ENCODE measurements at places on chromosomes 2 and 18.

- DNase-seq = no peak
Observed at GRCh38 chr2:217736776-217737550, 265.8 kb downstream of the TNS1 start.

DNA sequence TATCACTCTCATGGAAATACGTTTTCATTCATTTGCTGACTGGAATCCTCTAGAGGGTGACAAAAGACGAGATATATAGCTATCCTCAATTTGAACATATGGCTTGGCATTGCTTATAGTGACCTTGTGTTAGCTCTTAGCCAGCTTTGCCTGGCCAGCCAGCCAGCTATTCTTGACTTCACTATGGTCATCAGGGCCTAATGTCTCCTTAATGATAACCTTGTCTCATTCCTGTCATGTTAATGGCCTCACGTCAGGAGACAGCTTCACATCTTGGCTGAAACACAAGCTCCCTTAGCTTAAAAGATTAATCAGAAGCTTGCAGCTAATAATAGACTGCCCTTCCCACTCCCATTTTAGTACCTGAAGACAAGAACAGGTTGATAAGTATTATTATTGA lies 1517.5 kb upstream of the PIK3C3 start:
- no peak for DNase-seq

- DNase-seq = no peak
Observed at GRCh38 chr18:79317703-79318102, 78.0 kb upstream of the NFATC1 start.

DNA sequence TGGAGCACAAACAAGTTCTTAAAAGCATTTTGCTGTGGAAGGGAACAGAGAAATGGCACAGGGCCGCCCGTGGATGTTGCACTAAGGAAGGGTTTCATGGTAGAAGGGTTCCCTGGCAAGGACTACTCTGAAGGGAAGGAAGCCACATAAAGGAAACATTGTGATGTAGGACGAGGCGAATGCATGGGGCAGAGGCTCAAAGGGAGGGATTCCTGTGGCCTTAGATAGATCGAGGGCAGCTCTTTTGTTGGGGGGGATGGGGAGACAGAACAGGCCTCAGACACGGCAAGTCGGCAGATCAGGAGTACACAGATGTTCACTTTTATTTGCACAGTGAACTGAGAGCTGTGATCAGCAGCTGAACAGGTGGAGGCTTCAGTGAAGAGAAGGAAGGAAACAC lies 205.4 kb downstream of the SNTG2 start:
- DNase-seq = no peak

DNA sequence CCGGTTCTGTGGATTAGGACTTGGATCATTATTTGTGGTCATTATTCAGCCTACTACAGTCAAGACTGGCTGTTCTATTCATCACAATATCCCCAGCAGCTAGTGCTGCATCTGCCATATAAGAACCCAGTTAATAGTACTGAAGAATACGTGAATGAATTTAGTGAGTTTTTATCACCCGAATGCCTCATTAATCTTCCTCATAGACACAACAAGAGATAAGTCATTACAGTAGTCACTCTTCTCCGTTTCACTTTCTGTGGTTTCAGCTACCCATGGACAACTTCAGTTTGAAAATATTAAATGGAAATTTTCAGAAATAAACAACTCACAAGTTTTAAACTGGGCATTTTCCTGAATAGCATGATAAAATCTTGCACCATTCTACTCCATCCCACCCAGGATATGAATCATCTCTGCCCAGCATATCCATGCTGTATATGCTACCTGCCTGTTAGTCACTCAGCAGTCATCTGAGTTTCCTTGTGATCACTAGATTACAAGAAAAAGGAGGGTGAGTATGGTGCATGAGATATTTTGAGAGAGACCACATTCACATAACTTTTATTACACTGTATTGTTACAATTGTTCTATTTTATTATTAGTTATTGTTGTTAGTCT lies 363.7 kb upstream of the CHAC2 start:
- DNase-seq = no peak

DNA sequence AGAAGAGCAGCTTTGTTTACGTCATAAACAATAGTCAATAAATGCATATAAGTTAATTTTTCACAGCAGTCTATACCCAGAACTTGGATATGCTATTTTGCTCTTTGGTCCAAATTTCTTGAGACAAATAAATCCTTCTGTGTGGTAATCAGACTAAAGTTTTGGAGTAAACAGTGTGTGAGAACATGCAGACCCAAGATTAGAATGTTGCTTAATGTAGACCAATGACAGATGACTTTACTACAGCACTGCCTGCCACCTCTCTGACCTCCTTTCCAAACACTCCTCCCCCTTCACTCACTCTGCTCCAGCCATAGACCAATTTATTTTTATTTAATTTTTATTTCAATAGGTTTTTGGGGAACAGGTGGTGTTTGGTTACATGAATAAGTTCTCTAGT lies 115.3 kb upstream of the TANK start:
- DNase-seq = no peak

GRCh38 chr2:239832490-239833268 lies 192.5 kb downstream of the NDUFA10 start:
- no peak for DNase-seq

- peak; percentile 5 for DNase-seq
Observed at GRCh38 chr2:59584958-59585357, 968.5 kb downstream of the BCL11A start.

DNA sequence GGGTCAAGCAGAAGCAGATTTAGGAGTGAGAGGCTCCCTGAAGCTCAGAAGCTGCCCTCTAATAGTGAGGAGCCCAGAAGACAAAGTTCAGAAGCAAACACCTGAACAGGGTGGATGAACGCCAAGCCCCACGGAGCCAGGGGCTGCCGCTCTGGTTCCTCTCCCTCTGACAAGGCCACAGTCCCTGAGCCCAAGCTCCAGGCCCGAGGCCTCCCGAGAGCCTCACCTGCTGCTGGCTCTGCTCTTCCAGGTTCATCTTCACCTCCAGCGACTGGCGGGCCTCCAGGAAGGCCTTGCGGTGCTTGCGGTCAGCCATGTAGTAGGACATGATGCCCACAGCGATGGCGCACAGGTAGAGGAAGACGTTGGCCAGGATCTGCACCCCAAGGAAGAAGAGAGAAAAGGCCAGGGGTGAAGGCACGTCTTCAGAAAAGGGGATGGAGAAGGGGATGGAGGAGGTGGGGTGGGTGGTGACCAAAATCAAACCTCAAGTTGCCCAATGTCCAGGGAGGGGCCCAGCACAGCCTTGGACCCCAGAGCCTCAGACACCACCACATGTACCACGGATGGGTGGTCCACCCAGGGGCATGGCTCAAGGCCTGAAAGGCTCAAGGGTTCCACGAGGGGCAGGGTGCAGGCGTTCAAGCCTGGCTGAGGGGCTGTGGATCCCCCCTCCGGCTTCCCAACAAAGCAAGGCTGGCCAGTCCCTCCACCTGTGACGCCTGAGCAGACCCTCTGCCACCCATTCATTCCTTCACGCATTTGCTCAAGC lies 47.5 kb downstream of the ADCY3 start:
- DNase-seq = no peak

- DNase-seq = no peak
Observed at GRCh38 chr2:237075749-237076599, 9.7 kb upstream of the COPS8 start.

DNA sequence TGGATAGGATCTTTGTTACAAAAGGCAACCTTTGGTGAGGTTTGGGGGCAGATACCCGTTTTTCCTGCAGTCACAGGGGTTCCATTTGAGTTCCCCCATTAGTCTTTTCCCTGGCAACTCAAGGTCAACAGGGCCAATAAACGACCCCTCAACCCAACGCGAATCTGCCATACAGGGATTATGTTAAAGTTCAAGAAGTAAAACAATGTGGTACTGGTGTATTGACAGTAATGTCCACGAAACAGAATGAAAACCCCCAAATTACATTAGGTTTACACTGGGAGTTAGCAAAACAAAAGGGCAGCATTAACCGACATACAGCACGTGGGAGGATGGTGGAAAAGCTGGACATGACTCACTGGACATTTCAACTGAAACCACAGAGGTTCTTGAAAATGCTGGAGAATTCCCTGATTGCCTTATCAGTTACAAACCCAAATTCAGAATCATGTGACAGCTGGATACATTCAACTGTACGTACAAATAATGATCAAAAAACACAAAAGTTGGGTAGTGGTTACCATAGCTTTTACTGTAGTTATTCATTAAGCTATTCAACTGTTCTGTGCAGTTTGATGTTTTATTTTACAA lies 4.9 kb upstream of the IMP4 start:
- DNase-seq = no peak

DNA sequence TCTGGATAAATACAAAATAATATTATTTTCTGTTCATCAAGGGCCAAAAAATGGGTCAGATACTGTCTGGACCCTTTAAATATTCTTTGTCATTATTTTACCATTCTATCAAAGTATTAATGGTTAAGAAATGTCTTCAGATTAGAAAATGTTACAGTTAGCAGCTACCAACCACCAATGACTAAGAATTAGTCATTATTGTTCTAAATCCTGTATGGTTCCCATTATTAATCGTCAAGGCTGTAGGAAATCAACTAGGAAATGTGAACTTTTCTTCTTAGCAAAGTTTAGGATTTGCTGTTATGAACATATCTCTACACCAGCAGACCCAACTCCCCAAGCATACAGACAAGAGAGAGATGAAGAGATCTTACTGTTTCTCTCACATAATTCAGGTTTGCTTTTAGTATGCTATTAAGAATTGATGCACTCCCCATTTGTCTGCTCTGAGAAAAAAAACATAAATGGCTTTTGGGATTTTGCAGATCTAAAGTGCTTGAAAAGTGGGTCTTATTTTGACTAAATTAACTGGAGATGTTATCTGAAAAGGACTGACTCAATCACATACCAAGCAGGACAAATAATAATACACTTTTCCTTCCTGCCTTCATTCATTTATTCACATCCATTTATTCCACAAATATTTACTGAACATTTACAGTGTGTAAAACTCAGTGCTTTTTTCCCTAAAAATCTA lies 147.7 kb downstream of the PPP1R1C start:
- no peak for DNase-seq

GRCh38 chr2:183162362-183162761 lies 38.1 kb downstream of the NUP35 start:
- DNase-seq = no peak

- DNase-seq = no peak
Observed at GRCh38 chr18:66167829-66168684, 417.2 kb downstream of the CDH7 start.

DNA sequence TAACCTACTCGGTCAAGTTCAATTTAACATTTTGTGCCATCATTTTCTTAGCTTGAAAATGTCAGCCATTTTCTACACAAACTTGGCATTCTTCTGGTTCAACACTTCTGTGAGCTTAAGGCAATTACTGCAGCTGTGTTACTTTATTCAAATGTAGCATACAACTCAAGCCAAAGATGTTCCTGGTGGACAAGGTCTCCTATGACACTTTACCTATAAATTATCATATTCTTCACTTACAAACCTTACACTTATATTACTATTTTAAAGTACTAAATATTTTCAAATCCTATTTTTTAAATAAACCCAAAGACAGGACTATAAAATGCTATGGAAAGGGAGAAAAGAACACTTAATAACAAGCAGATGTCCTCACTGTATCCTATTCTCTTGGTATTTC lies 1045.3 kb downstream of the TSN start:
- DNase-seq = no peak

DNA sequence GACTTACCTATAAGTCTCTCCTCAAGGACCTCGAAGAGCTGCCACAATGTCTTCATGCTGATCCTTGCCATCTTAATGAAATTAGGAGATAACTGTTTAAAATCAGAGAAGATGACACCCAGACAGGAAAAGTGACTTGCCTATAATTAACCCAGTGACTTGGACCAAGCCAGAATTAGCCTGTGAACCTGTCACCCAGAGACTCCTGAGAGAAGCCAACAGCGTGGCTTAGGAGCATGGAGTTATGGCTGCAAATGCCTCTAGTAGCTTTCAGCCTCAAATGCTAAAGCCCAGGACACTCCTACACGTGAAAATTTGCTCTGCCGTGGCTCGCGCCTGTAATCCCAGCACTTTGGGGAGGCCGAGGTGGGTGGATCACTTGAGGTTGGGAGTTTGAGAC lies 104.2 kb downstream of the GBX2 start:
- DNase-seq = no peak

DNA sequence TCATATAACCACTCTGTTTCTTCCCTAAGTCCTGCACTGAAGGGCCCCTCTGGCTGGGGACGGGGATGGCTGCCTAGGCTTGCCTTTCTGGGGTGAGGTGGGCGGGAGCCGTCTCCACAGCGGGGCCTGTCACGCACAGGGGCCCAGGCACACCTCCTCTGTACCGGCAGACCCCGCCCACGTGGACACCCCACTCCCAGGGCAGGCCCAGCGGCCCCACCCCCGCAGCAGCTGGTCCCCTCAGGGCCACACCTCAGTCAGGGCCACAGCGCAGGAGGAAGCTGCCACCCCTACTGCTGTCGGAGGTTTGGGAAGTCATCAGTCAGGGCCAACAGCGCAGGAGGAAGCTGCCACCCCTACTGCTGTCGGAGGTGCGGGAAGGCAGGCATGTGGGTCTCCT lies 257.6 kb upstream of the RAB6C start:
- no peak for DNase-seq

DNA sequence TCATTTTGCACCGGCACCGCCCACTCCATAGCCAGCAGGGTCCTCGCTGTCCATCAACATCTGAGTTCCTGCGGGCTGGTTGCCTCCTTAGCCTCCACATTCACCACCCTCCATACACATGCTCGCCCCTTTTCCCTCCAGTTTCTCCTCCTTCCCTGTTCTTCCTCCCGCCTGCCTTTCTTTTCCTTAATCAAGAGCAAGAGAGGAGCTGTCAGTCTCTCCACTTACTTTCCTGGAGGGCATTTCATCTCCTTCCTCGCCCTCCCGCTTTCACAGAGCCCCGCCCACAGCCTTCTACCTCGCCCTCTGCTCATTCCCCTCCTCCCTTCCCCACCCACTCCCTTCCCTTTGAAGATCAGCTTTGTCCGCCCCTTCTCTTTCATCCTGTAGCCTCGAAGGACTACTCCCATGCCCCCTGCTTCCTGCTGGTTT lies 13.8 kb upstream of the ZBTB7C start:
- DNase-seq = no peak

DNA sequence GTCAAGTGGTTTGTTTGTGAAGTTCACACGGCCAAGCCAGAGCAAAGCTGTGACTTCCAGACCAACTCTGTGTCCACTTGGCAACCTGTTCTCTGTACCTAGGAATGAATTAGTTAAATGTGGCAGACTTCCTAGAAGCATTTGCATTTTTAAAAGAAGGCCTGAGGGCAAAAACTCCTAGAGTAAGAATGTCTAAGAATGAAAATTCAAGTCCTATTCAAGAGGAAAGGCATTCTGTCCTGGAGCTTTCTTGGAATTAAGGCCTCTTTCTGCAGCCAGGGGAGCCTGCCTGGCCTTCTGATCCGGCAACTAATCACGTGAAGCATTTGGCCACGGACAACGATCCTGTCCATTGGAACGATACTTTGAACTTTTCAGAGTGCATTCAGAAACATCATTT lies 155.0 kb downstream of the SETBP1 start:
- no peak for DNase-seq

GRCh38 chr2:163669506-163669905 lies 66.3 kb downstream of the FIGN start:
- no peak for DNase-seq
